ENCODE measurements at places on chromosomes 16 and 17.

- H3K4me3 ChIP-seq, result no peak overlapping the region
- peaks cover 5% of the 10 kb centered on the region for H3K4me1 ChIP-seq
- no peak overlapping the region for H3K27ac ChIP-seq
- H3K36me3 ChIP-seq, result no peaks in the 10 kb centered on the region
- no peaks in the 10 kb centered on the region for H3K27me3 ChIP-seq
Measured at GRCh38 chr17:31931756-31932155, 5.1 kb upstream of the SUZ12 start.

GRCh38 chr17:45326626-45327025, 9.8 kb upstream of the MAP3K14 start:
- no peaks in the 10 kb centered on the region for H3K36me3 ChIP-seq
- no peaks in the 10 kb centered on the region for H3K27me3 ChIP-seq
- no peak for DNase-seq

DNA sequence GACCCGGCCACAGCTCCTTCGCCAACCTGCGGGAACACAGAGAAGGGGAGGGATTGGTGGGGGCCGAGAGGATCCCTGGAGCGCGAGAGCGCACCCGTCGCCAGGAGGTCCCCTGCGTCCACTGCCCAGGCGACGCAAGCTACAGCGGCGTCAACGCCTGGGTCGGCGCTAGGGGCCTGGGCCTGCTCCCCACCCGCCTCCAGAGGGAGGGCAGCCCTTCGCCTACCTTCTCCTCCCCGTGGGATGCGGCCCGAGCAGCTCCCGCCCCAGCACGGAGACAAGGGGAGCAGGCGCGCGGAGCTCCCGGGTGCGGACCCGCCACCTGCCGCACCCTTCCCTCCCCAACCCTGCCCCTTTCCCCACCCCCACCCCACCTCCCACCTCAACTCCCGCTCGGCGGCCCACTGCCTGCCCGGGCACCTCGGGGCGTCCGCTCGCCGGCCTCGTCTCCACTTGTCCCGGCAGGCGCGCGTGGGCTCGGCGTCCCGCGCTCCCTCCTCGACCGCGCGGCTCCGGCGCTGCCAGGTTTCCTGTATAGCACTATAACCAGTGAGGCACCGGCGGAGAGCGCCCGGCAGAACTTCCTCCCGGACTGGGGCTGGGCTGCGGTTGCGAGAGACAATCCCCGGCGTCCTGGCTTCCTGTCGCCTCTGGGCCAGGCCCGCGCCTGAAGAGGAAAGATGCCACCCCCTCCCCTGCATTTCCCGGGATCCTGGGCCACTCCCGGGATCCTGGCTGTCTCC, 119.1 kb upstream of the SMURF2 start:
- H3K4me3 ChIP-seq, result peak overlapping the region; percentile 82
- DNase-seq, result peak; percentile 34
- H3K4me1 ChIP-seq, result peaks cover 54% of the 10 kb centered on the region
- H3K36me3 ChIP-seq, result no peaks in the 10 kb centered on the region
- peak overlapping the region; percentile 26 for H3K27ac ChIP-seq

- no peaks in the 10 kb centered on the region for H3K36me3 ChIP-seq
- no peak for DNase-seq
- no peaks in the 10 kb centered on the region for H3K4me1 ChIP-seq
- H3K27ac ChIP-seq, result no peak overlapping the region
- no peaks in the 10 kb centered on the region for H3K27me3 ChIP-seq
- no peak overlapping the region for H3K4me3 ChIP-seq
Measured at GRCh38 chr16:68951991-68952877, 108.9 kb downstream of the TANGO6 start.

- DNase-seq, result no peak
- no peak overlapping the region for H3K4me3 ChIP-seq
- H3K4me1 ChIP-seq, result peaks cover 10% of the 10 kb centered on the region
- H3K27me3 ChIP-seq, result peaks cover 22% of the 10 kb centered on the region
Measured at GRCh38 chr17:54903375-54903774, 2.7 kb downstream of the TOM1L1 start.

DNA sequence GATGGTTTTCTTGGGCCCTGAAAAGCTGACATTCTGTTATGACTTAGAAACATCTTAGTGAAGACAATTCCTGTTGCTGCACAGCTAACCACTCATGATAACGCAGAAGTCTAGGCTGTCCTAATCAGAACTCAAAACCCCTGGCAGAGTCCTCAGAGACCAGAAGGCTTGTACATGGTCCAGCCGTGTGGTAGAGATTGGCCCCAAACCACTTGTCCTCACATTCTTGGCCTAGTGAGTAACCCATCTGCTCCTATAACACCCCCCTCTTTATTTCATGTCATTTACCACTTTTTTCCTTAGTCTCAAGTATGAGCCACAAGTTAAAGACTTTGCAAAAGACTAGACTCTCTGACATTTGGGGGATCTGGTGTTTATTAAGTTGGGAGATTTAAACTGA, 116.5 kb upstream of the ADAMTS18 start:
- no peak for DNase-seq
- no peak overlapping the region for H3K4me3 ChIP-seq
- no peaks in the 10 kb centered on the region for H3K36me3 ChIP-seq
- no peak overlapping the region for H3K27ac ChIP-seq
- H3K4me1 ChIP-seq, result no peaks in the 10 kb centered on the region

GRCh38 chr17:41343029-41343428, 7.6 kb downstream of the KRT33A start:
- H3K4me3 ChIP-seq, result no peak overlapping the region
- H3K36me3 ChIP-seq, result no peaks in the 10 kb centered on the region
- DNase-seq, result no peak

- no peaks in the 10 kb centered on the region for H3K36me3 ChIP-seq
- H3K4me3 ChIP-seq, result no peak within 1 kb of the TSS
- no peak for DNase-seq
- H3K4me1 ChIP-seq, result no peaks in the 10 kb centered on the region
- no peaks in the 10 kb centered on the region for H3K27me3 ChIP-seq
- no peak within 1 kb of the TSS for H3K27ac ChIP-seq
Measured at GRCh38 chr17:34254651-34255380, at the start of gene CCL2. Gene CCL2, plus strand, starts transcription at chr17:34255285. Its CDS starts 65 bp downstream, at chr17:34255350.

DNA sequence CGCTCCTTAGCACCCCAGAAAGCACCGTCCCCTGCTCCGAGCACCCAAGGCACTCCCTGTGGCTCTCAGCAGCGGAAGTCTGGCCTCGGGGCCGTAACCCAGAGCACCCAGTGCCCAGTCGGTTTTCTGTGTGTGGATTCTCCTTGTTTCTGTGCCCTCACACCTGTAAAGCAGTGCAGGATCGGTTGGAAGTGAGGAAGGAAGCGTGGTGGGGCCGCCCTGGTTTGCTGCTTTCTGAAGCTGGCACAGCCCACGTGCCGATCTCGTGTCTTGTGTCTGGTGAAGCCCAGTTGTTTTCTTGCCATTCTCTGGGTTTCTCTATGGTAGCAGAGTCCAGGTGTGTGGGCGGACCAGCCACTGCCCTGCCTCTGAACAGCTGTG, 3.7 kb downstream of the ACSF3 start:
- no peaks in the 10 kb centered on the region for H3K27me3 ChIP-seq
- H3K4me3 ChIP-seq, result peak overlapping the region; percentile 28
- peaks cover 27% of the 10 kb centered on the region for H3K36me3 ChIP-seq
- no peak for DNase-seq
- peak overlapping the region; percentile 82 for H3K27ac ChIP-seq

DNA sequence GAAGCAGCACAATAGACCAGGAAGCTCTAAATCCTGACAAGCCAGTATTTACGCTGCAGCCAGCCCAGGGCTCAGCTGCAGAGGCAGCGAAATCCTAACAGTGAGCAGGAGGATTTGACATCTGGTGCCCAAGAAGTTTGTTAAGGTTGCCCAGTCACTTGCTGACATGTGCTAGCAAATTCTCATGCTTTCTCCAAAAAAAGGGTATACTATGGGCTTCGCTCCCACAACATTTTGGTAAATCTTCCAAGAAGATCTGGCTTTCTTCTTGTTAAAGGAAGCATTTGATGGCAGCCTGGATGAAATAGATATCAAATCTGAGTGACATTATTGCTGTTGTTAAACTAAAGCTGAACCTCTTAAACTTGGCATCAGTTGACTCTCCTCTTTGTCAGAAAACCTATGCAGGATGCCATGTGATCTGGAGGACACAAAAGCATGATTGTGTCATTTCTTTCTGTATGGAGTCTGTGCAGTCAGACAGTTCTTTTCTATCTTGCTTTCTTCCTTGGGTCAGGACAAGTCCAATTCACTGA, 949.7 kb upstream of the RBFOX1 start:
- H3K4me3 ChIP-seq, result no peak overlapping the region
- no peaks in the 10 kb centered on the region for H3K36me3 ChIP-seq
- H3K4me1 ChIP-seq, result no peaks in the 10 kb centered on the region
- H3K27ac ChIP-seq, result no peak overlapping the region
- H3K27me3 ChIP-seq, result no peaks in the 10 kb centered on the region

DNA sequence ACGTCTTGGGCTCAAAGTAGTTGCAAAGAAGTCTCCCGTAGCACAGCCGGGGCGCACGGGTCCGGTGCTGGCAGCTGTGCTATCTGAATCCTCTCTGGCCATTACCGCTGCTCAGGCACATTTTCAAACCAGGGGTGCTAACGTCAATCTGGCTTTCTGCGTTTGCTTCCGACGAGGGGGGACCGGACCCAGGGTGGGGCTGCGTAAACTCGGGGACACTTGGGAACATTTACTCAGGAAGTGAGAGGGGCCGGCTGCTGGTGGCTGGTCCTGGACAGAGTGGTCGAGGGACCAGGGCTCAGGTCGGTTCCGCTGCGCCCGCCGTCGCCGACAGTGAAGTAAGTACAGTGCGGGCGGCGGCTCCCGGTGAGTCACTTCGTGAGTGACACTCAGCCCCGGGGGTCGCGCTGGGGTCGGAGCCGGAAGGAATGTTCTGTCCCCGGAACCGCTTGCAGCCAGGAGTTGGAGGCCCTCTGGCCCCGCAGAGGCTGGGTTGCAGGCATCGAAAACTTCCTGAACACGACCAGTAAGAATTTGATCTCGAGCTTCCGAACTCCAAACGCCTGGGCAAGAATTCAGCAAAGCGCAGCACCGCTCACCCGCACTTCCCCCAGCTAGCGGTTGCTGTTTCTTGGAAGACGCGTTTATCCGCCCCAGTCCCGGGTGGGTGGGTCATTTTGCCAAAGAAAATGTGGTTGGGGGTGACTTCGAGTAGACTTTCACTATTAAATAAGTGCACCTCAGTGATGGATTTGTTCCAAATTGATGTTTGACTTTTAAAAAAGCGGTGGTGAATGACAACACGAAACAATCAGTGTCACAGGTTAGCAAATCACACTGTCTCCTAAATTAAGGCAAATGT, 1.4 kb upstream of the HS3ST3B1 start:
- no peak overlapping the region for H3K27ac ChIP-seq
- H3K4me1 ChIP-seq, result peaks cover 21% of the 10 kb centered on the region
- DNase-seq, result no peak
- H3K4me3 ChIP-seq, result peak overlapping the region; percentile 94

- no peak overlapping the region for H3K27ac ChIP-seq
- peaks cover 2% of the 10 kb centered on the region for H3K27me3 ChIP-seq
- DNase-seq, result no peak
- no peak overlapping the region for H3K4me3 ChIP-seq
- H3K36me3 ChIP-seq, result no peaks in the 10 kb centered on the region
Measured at GRCh38 chr17:47223007-47223406, 13.9 kb downstream of the MYL4 start.

DNA sequence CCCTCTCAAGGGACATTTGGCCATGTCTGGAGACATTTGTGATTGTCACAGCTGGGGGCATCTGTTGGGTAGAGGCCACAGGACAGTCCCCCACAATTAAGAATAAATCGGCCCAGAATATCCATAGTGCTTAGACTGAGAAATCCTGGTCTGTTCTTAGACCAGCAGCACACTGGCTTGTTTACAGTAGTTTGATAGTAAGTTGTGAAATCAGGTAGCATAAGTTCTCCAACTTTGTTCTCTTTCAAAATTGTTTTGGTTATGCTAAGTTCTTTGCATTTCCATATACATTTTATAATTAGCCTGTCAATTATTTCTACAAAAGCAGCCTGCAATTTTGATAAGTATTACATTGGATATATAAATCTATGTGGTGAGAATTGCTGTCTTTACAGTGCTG, 6.8 kb downstream of the MGRN1 start:
- H3K27me3 ChIP-seq, result no peaks in the 10 kb centered on the region
- no peak overlapping the region for H3K27ac ChIP-seq
- H3K4me3 ChIP-seq, result no peak overlapping the region
- peaks cover 2% of the 10 kb centered on the region for H3K36me3 ChIP-seq

GRCh38 chr17:43395165-43395564, 3.6 kb upstream of the ARL4D start:
- no peak overlapping the region for H3K4me3 ChIP-seq
- no peaks in the 10 kb centered on the region for H3K36me3 ChIP-seq
- DNase-seq, result no peak
- H3K27ac ChIP-seq, result no peak overlapping the region
- H3K4me1 ChIP-seq, result peaks cover 17% of the 10 kb centered on the region
- H3K27me3 ChIP-seq, result no peaks in the 10 kb centered on the region

DNA sequence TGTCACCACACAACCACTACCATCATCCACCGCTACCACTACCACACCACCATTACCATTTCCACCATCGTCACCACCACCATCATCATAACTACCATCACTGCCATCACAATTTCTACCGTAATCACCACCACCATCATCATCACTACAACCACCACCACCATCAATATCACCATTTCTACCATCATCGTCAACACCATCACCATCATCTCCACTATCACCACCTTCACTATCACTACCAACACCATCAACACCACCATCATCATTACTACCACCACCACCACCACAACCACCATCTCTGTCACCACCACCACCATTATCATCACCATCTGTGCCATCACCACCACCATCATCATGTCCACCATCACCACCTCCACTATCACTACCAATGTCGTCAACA, 524.5 kb upstream of the C16orf82 start:
- no peaks in the 10 kb centered on the region for H3K36me3 ChIP-seq
- H3K27me3 ChIP-seq, result no peaks in the 10 kb centered on the region
- no peaks in the 10 kb centered on the region for H3K4me1 ChIP-seq

DNA sequence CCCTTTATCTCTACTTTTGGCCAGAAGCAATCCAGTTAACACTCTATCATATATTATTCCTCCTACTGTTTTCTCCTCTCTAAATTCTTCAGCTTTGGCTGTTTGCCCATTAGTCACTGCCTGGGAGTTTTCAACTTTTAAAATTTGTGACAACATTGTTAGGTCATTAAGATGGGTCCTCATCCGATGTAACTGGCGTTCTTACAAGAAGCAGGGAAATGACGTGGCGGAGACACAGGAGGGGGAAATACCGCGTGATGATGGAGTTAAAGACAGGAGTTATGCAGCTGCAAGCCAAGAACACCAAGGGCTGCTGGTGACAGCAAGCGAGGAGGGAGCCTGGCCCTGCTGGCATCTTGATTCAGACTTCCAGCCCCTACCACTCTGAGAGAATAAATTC, 34.8 kb upstream of the CPHXL start:
- no peak for DNase-seq
- peaks cover 2% of the 10 kb centered on the region for H3K4me1 ChIP-seq
- no peaks in the 10 kb centered on the region for H3K36me3 ChIP-seq
- H3K4me3 ChIP-seq, result no peak overlapping the region
- H3K27me3 ChIP-seq, result no peaks in the 10 kb centered on the region
- H3K27ac ChIP-seq, result no peak overlapping the region

DNA sequence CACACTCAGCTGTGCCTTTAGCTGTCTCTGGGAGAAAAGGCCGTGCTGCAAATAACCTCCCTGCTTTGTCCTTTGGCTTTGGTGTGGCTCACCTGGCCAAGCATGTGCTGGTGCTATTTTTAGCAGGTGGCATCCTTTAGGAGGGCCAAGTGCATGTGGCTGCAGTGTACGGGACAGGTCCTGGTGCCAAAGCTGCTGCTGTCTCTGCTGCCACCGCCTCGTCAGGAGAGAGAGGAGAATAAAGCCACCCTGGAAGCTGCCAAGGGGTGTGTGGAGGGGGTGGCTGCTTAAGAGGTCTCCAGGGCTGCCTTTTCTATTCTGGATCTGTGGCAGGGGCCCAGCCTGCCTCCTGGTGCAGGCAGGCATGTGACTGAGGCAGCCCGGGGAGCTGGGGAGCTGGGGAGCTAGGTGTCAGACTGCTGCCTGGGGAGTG, 6.2 kb downstream of the AKAP1 start:
- no peak overlapping the region for H3K27ac ChIP-seq
- DNase-seq, result no peak
- no peak overlapping the region for H3K4me3 ChIP-seq
- H3K27me3 ChIP-seq, result no peaks in the 10 kb centered on the region
- no peaks in the 10 kb centered on the region for H3K36me3 ChIP-seq

Data from T-cell (primary cell).